ENCODE measurements at places on chromosomes 1 and 21. TPM values are rescaled to one million over a fixed set of nuclear protein-coding genes. Genes with fewer than 3 reads are reported as not detected.

DNA sequence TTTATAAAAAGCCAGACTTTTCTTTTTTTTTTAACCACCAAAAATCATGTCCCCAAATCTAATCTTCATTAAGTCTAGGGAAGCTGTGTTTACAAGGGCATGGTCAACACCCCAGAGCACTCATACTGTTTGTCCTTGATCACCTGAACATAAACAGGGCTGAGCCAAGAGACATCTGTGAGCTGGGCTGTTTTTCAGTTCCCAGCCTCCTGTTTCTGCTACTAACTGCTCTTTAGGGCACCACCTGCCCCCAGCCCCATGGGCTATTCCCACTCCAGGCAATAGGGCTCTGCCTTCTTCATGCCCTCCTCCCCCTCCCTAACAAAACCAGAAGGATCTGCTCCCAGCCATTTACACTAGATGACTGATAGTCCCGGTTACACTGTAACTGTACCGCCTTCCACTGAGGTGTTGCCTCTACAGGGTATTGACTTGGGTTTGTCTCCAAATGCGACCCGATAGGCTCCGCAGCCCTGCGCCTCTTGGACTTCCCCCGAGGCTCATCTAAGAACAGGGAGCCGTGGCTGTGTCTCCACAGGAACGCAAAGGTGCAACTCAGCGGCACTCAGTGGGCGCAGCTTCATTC is 11.7 kb upstream of the SLC26A9 start:
- no peak for DNase-seq

GRCh38 chr1:210129759-210130158 is 102.8 kb upstream of the SERTAD4 start:
- DNase-seq = no peak

DNA sequence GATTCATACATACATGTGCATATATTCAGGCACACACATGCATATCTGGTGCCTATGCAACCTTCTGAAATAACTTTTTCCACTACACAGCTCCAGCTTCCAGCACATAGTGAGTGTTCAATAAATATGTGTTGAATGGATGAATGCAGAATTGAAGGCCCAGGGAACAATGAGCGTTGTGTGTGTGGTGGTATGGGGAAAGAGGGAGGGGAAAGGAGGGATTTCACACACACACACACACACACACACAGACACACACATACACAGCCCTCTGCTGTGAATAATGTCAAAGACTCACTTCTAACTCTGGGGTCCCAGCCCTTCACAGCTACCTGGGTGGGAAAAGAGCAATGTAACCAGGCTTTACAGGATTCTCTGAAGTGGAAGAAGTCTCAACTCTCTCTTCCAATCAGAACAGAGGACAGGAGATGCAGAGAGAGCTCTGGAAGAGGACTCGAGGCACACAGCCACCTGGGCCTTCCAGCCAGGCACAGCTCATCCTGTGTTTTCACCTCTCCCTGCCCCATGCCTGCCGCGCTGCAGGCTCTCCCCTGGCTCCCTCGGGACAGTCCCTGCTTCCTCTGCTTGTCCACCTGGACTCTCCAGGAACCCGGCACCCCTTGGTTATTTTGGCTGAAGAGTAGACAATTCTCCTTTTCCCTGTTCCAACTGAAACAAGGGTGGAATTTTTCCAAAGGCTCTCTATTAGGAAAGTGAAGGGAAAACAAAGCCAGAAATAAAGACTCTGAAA is 5.4 kb upstream of the IGSF8 start:
- no peak for DNase-seq

GRCh38 chr1:157487504-157487903 is 64.8 kb downstream of the FCRL5 start:
- DNase-seq = no peak

DNA sequence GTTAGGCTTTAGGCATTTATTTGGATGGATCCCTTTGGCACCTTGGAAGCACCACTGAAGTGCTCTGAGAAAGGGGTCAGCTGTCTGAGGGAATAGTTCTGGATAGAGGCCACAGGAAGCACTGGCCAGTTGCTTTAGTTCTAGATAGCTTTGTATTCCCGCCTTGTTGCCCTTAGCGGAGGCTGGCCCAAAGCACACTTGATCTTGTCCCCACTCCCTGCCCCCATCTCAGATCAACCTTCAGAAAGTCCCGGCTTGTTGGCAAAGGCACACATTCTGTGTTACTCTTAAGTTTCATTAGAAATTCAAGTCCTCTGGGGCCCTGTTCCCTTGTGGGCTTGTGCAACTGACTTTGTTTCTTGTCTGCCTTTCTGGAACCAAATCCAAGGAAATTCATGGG is 15.2 kb upstream of the NBL1 start:
- peak; percentile 67 for DNase-seq

GRCh38 chr1:28601696-28602095 is 9.6 kb downstream of the RAB42 start:
- DNase-seq = no peak

GRCh38 chr1:65002508-65003315 is 36.4 kb upstream of the JAK1 start:
- peak; percentile 75 for DNase-seq

DNA sequence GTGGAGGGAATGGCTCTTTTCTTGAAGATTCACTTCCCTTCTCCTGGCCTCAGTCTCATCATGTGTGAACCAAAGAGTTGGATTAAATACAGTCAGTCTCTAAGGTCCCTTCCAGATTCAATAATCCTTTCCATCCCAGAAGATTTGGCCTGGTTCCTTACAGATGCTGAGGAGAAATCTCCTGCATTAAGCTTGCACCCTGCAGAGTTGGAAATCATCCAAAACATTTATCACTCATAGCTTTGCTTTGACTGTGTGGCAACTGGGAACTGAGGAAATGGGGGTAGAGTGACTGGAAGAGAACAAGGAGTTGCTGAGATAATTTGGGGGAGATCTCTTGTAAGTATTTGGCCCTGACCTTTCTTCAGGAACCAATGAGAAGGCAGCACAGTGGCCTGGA is 220.5 kb upstream of the SGIP1 start:
- no peak for DNase-seq

- no peak for DNase-seq
Measured at GRCh38 chr1:227445092-227445674, 118.2 kb upstream of the ZNF678 start.

Gene SLAMF7
- polyA plus RNA-seq = 4.6 TPM

DNA sequence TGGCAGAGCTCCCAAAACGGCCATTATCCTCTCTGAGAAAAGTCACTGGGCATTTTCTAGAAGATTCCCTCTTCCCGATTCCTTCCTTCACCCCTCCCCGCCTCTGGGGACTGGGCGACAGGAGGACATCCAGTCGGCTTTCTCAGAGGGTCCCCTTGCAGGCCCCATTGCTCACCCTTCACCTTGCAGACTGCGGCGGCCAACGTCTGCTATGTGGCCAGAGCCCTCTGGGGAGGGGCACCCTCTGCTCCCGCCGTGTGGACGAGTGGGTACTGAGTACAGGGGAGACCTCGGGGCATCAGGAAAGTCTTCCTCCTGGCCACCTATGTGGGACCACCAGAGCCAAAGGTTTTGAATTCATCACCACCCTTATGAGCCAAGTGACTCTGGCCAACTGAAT is 293.5 kb upstream of the VAMP3 start:
- DNase-seq = no peak

DNA sequence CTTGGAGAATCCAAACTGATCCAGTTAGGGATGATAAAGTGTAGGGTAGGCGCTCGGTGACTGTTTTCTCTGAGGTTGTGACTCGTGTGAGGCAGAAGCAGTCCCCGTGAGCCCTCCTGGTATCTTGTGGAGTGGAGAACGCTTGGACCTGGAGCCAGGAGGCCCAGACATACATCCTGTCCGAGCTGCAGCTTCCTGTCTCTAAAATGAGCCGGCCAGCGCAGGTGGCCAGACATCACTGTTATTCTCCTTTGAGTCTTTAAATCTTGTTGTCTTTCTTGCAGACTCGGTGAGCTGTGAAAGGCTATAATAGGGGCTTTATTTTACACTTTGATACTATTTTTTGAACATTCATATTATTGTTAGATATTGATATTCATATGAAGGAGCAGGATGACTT is 12.3 kb downstream of the PCSK9 start:
- no peak for DNase-seq

Gene ITPKB
- polyA plus RNA-seq = 13.4 TPM

GRCh38 chr1:203028784-203029553 is 2.7 kb downstream of the PPFIA4 start:
- peak; percentile 27 for DNase-seq

DNA sequence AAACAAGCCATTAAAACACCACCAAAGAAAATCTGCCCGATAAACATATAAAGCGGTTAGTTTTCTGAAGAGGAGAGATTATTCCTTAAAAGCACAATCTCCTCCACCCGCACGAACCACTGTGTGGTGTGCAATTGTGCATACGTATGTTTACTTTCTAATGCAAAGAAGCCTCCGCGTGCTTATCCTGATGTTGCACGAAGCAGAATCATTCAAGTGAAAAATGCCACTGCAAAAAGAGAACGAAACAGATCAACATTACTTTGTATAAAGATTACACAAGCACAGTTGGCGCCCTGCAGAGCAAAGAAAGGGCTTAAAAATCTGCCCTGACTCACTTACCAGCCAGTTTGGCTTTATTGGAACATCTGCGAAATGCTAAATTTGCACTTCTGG is 166.8 kb downstream of the ZNF281 start:
- no peak for DNase-seq

- DNase-seq = no peak
Measured at GRCh38 chr21:36566644-36567043, 86.7 kb upstream of the CLDN14 start.

DNA sequence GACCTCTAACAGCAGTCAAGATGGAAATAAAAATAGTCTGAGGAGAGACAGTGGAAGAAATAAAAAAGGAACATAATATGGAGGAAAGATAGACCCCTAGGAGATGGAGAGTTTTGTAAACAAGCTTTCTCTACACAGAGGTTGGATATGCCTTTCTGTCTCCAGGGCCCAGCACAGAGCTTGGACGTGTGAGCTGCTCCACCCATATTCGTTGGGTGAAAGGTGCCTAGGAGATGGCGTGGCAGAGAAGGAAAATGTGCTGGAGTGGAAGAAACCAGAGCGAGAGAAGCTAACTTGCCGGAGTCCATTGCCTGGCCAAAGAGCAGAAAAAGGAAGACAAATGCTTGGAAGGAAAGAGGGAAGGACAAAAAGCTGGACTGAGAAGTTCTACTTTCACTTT is 78.3 kb upstream of the LMO4 start:
- no peak for DNase-seq

Gene TRABD2B
- polyA plus RNA-seq = 0.37 TPM

Gene ADORA3
- 2.2 TPM for polyA plus RNA-seq

- DNase-seq = no peak
Measured at GRCh38 chr1:220526294-220526693, 1.6 kb upstream of the MARK1 start.

- DNase-seq = no peak
Measured at GRCh38 chr1:82848043-82848442, 1047.3 kb downstream of the ADGRL2 start.

Gene OPN3
- 17.3 TPM for polyA plus RNA-seq

DNA sequence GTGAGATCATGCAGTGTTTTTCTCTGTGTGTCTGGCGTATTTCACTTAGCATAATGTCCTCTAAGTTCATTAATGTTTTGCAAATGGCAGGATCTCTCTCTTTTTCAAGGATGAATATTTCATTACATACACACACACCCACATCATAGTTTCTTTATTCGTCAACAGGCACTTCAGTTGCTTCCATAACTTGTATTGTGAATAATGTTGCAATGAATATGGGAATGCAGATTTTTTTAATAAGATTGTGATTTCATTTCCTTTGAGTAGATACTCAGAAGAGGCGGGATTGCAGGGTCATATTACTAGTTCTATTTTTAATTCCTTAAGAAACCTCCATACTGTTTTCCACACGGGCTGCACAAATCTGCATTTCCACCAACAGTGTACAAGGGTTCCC is 134.0 kb downstream of the CLEC20A start:
- no peak for DNase-seq

Gene FCRLB
- 0.59 TPM for polyA plus RNA-seq

Gene BMP8B
- polyA plus RNA-seq = 0.77 TPM

DNA sequence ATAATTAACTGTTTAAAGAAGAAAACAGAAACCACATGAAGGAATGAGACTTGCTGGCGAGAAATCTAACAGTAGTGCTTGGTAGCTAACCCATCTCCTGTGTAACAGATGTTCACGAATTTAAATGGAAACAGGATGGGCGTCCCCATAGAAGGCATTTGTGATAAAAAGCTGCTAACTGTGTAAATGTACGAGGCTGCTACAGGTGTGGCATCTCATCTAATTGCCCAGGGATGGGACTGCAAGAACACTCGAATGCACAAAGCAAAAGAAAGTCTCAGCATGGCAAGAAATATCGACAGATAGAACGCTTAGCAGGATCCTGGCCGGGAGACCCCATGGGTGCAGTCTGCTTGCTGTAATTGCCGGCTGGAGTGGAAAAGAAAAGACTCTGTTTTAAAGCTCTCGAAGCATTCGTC is 112.7 kb downstream of the RUNX1 start:
- peak; percentile 50 for DNase-seq

- no peak for DNase-seq
Measured at GRCh38 chr1:59007429-59007819, 223.6 kb upstream of the JUN start.

DNA sequence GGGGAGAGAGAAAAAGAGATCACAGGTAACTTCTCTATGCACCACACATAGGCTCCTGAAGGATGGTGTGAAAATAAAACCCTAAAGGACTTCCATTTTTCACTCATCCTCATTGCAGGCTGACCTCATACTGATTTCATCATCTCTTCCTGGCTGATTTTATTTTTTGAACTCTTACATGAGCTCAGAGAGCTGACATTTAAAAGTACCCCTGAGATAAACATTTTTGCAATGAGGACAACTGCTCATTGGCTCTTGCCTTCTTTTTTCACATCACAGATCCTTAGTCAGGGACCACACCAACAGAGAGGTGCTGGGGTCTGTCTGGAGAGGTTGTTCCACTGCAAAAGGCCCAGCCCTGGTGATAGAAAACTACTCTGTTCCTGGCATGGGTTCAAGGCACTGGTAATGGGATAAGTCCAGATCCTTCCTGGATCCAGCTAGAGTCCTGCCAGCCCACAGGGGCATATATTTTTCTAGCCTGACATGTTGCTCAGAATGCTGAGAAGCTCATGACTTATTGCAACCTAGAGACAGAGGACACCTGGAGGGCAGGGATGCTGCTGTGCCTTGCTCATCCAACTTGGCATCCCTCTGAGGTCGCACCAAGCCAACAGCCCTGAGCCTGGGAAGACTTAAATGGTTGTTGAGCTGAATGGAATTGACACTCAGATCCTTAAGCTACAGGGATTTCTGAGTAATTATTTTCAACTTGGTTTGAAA is 360.0 kb downstream of the HHAT start:
- DNase-seq = no peak

Gene AMY2A
- not detected for polyA plus RNA-seq

Gene BGLAP
- polyA plus RNA-seq = 1.7 TPM

Gene NTNG1
- polyA plus RNA-seq = 0.72 TPM

GRCh38 chr1:78292361-78292760 is 198.4 kb upstream of the PTGFR start:
- DNase-seq = no peak

Data from lung (tissue), 17 donors.